Fibroblast of skin of back (primary cell): ENCODE measurements at places on chromosomes 1 and 21.
A peak's percentile ranks its signal among the peaks of the same experiment; 100 is the strongest.

- DNase-seq = no peak
Observed at GRCh38 chr1:110673197-110673701, 1.5 kb downstream of the KCNA3 start.

DNA sequence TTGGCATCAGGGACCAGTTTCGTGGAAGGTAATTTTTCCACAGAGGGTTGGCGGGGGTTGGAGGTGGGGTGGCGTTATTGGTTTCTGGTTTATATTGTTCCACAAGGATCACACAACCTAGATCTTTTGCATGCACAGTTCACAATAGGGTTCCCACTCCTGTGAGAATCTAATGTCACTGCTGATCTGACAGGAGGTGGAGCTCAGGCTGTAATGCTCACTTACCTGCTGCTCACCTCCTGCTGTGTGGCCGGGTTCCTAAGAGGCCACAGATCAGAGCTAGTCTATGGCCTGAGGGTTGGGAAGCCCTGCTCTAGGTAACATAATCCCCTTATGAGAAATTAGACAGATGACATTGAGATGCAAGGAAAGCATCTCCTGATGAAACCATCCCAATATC is 12.6 kb downstream of the GBP5 start:
- no peak for DNase-seq

DNA sequence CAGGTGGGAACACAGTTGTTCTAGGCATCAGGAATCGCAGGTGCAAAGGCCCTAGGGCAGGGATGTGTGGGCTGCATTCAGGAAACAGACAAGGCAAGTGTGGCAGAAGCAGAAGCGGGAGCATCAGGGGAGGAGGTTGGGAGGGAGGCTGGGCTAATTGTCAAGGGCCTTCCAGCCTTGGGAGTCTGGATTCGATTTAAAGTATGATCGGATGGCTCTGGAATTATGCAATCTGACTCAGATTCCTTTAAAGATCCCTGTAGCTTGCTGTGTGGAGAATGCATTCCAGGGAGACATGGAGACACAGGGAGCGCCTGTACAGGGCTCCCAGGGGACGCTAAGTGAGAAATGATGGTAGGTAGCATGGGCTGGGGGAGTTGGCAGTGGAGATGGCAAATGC is 86.5 kb downstream of the LACTBL1 start:
- peak; percentile 93 for DNase-seq

- peak; percentile 51 for DNase-seq
Observed at GRCh38 chr1:27672750-27673112, 739 bp upstream of the IFI6 start.

DNA sequence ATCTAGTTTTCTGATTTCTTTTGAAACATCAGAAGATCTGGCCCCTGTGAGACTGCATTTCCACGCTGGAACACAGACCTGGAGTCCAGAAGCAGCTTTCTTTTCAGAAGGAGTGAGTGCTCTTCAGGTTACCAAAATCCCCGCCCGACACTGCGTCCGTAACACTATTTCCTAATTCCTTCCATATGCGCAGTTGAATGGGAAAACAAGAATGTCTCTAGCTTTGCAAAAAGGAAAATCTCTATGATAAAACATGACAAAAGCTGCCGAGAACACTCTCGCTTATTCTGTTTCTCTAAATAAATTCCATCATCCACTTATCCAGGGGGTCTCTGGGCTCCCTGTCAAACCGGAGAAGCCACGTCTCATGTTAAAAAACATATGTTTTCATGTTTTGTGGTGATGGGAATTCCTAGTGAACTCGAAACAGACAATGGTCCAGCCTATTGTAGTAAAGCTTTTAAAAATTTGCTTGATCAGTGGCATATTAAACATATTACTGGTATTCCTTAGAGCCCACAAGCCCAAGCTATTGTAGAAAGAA is 67.7 kb downstream of the PLD5 start:
- DNase-seq = no peak

DNA sequence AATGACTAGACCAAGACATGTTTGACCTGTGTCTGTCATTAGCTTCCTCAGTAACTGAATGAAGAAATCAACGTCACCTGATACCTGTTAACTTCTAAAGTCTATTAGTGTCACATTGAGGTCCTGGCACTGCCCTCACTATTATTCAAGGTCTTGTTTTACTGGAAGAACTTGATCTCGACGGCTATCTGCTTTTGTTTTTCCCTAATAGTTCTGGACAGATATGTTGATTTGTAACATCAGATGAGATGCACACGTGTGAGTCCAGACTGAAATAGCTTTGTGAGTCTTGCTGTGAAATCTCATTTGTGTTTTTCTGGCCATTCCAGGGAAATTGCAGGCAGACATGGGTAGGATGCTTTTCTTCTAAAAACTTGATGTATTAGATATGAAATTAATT is 159.2 kb downstream of the RYR2 start:
- DNase-seq = no peak

- DNase-seq = no peak
Observed at GRCh38 chr1:12776801-12777557, 3.4 kb downstream of the PRAMEF12 start.

GRCh38 chr1:145796753-145797152 is 27.1 kb downstream of the RNF115 start:
- DNase-seq = no peak

DNA sequence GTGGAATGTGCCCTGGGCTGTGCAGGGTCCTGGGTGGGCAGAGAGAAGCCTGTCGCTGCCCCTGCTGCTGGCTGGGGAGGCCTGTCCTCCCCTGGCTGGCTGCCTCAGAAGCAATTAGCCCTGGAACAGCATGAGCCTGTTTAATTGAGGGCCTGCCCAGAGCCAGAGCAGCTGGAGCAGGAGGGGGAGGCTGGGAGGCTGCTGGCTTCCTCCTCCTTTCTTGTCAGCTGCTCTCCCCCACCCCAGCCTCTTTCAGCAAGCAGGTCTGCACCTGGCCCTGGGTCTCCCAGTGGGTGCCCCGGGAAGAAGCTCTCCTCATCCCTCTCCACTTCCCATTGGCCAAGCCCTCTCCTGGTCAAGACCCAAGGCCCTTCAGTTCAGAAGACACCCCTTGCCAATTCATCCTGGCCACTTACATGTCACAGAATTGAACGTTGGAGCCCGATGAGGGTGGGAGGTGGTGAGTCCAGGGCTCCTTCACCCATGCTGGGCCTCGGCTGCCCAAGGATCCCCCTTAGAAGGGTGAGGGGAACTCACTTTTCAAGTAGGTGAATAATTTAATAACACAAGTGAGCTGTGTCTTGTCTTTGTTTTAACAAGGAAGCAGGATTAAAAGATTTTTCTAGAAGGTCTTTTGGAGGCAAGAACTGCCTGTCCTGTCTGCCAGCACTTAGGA is 13.2 kb downstream of the AMPD2 start:
- DNase-seq = no peak

- DNase-seq = no peak
Observed at GRCh38 chr1:193471981-193472380, 285.6 kb upstream of the B3GALT2 start.

- no peak for DNase-seq
Observed at GRCh38 chr1:37828410-37829074, 20.5 kb upstream of the YRDC start.

- DNase-seq = no peak
Observed at GRCh38 chr1:213099682-213100399, 48.8 kb downstream of the RPS6KC1 start.

DNA sequence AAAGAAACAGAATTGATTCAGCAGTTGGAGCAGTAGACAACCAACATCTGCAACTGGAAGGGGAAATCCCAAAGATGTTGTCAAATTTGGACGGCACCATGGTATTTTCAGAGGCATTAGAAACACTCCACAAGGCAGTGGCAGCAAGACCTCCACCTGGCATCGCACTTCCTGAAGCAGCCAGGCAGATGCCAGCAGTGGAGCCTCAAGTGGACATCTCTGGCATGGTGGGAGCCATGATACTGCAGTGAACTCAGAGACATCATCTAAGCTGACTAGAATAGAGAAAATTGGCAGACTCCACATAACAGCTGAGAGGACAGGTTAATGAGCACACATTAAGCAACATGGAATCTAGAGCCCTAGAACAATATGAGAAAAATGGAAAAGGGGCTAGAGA is 33.9 kb upstream of the RGS8 start:
- DNase-seq = no peak

- no peak for DNase-seq
Observed at GRCh38 chr1:113784104-113784779, 25.0 kb upstream of the PHTF1 start.

DNA sequence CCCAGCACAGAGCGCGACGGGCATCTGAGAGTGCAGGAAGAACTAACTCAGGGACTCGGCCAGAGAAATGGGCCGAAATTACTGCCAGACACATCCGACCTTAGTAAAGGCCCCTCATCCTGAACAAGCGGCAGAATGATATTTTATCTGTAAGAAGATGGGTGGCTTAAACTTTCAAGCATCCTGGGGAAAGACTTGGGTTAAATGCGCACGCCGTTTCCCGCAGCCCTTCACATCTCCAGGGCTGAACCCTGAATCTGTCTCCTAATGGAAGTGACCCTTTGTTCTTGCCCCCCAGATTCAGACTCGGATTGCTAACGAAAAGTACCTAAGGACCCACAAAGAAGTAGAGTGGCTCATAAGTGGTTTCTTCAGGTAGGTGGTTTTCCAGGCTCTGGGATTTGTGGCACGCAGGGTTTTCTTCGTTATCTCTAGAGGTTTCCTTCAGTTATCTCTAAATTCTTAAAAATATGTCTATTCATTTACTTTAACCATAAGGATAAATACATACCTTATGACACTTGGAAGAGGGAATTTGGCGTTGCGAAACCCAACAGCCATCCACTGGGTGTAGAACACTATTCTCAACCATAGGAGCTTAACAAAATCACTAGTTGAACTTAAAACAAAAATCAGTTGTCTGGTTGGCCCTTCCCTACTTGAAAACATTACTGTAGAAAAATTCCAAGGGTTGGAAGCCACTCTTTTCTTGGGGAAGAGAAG is 627 bp downstream of the RIIAD1 start:
- no peak for DNase-seq

- peak; percentile 32 for DNase-seq
Observed at GRCh38 chr1:117606649-117607430, 992 bp downstream of the TENT5C start.

GRCh38 chr1:26359981-26360806 is 6.3 kb upstream of the CRYBG2 start:
- no peak for DNase-seq

DNA sequence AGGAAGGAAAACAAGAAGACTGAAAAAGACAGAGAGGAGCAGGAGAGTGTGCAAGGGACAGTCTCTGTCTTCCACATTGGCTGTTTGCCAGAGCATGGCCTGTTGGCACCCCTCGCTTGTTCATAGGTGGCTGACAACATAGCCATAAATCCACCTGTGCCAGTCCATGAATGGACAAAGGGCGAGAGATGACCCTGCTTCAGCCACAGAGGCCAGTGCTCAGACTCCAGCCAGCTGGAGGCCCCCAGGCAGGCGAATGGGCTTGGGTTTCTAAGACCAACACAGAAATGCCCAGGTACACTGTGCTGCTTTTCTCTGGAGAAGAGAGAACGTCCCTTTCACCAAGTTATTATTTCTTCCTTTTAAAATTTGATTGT is 60.6 kb downstream of the RIPK4 start:
- DNase-seq = no peak

DNA sequence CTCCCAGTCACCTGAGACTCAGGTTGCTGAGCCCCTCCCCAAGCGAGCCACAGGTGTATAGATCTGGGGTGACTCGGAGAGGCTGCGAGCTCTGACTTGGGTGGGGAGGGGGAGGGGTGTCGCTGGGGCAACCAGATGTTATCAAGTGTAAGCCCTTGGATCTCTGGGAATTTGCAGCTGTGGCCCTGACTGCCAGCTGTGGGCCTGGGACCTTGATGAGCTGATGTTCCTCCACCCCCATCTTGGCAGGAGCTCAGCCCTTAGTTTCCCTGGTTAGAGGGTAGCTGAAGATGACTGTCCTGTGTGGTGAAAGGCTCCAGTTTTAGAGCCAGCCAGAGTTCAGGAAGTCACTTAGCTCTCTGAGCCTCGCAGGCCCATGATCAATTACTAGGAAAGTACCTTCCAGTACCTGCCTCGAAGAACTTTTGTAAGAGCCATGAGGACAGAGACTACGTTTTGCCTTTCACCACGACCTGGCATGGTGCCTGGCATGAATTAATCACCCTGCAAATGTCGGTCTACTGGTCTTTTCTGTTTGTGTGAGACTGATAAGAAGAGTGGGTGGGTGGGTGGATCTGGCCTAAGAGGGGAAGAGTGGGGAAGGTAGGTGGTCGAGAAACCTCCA is 55.8 kb downstream of the YARS1 start:
- DNase-seq = peak; percentile 63

GRCh38 chr1:155531624-155532023 is 31.0 kb downstream of the ASH1L start:
- DNase-seq = no peak

DNA sequence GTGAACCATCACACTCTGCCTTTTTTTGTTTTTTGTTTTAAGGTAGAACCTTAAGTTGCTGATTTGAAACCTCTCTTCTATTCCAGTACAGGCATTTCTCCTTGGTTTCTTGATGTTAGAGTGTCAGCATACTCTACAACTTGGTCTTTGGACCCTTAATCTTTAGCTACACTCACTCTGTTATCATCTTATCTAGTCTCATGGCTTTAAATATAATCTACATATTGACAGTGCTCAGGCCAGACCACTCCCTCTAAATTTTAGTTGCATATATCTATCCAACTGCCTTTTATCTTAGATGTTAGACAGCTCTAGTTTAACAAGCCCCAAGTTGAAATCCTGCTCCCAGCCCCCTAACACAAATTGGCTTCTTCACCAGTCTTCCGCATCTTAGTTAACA is 22.1 kb downstream of the NME7 start:
- no peak for DNase-seq

DNA sequence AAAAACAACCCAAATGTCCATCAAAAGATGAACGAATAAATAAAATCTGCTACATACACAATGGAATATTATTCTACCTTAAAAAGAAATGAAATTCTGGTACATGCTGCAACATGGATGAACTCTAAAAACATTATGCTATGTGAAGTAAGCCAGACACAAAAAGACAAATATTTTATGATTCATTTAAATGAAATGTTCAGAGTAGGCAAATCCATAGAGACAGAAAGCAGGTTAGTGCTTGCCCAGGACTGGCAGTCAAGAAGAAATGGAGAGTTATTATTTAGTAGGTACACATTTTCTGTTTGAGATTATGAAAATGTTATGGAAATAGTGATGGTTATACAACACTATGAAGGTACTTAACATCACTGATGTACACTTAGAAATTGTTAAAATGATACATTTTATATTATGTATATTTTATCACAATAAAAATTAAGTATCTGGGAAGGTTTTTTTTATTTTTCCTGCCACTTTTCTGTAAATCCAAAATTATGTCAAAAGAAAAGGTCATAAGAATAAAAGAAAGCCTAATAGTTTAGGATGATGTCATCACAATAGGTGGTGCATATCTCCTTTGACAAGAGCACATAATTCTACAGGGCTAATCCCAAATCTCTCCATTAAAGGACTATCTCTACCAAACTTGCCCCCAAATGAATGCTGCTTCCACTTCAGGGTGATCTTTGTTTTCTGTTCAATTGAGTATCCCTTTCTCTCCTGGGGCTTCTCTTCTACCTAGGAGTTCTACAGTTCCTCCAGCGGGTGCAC is 40.2 kb upstream of the FCER1A start:
- DNase-seq = no peak

DNA sequence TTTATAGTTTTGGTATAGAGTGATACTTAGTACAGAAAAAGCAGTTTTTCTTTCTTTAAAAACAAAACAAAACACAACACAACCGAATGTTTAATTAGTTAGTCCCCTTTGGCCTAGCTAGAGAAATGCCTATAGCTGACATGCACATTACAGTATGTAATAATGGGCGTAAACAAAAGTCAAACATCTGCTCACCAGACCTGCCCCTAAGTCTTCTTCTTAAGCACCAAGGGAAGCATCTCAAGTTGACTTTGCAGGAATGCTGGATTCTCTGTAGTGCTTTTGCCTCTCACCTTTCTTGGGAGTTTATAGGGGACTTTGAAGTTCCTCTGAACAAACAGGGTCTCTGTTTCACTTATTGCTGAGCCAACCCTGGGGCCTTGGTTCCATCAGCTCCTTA is 143.7 kb downstream of the TM2D1 start:
- no peak for DNase-seq
